ENCODE measurements at places on chromosomes 7 and 10. TPM values are rescaled to one million over a fixed set of nuclear protein-coding genes. Genes with fewer than 3 reads are reported as not detected.

DNA sequence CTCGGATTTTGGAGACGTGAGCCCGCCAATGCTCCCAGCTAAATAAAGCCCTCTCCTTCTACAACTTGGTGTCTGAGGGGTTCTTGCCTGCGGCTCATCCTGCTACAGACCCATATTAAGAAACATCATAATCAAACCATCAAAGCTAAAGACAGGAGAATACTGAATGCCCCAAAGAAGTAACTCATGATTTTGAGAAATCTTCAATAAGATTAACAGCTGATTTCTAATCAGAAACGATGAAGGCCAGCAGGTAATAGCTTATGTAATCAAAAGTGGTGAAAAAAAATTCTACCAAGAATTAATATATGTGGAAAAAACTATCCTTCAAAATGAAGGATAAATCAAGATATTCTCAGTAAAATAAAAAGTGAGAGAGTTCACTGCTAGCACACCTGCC is 130.3 kb downstream of the DNAJC1 start:
- DNase-seq: no peak

DNA sequence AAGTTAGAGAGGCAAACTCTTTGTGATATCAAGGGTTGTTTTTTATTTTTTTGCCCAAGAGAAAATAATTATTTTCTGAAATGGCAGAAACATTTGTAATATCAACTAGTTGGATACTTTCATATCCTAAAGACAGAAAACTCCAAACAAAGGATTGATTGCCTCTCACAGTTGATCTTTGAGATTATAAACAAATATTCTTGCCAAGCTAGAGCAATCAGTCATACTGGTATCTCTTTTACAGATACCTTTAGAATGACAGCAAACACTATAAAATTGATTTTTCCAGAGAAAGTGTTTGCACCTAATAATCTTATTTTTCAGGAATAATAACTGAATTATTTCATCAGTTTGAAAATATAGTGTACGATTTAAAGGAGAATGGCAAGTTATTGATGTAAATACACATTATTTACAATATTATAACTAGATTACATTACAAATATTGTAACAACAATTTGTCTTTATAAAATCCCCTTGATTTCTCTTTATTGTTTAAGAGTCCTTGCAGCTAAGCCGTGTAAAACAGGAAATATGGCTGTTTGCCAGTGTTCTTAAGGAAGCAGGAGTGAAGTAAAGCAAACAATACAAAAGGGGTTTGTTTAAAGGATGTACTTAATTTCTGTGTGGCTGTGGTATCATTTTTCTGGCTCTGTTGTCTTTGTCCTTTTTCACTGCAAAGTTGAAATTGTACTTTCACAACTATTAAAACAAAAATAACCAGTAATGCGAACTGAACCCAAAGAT is 58.4 kb downstream of the MAPK8 start:
- DNase-seq: no peak

DNA sequence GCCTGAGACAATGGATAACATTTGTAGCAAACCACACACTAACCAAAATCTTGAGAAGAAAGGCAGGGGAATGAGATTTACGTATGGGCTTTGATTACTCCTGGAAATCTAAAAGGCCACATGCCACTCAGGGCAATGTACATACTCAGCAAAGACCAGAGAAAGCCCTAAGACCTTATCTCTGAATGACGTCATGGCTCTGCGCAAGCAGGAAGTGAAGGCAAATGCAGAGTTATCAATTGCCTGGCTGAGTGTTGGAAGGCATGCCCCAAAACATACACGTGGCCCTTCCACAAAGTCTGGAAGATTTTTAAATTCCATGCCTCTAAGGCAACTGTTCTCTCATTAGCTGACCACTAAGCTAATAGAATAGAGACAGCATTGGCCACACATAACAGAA is 90.9 kb upstream of the NRBF2 start:
- DNase-seq: no peak

DNA sequence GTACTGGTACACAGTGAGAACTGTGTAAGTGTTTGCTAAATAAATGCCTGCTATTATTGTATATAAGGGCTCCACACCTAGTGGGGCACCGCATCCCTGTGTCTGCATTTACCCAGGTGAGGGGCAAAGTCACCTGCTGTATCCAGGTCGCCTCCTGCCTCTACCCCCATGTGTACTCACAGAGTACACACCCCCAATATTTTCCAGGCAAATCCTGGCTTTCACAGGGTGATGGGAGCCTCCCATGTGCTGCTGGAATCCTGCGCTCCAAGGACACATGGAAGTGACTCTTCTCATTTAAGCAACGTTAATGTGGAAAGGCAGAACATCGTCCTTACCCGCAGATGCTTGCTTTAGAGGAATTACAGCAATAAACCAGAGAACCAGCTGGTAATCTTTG is 48.2 kb downstream of the ARHGAP22 start:
- DNase-seq: no peak

- no peak for DNase-seq
These were observed 174.8 kb upstream of the MKI67 start for GRCh38 chr10:128301051-128301450.

EBLN1 gene
- total RNA-seq: not detected

- no peak for DNase-seq
These were observed 106.1 kb upstream of the SP8 start for GRCh38 chr7:20892776-20893175.

OR2A12 gene
- not detected for total RNA-seq

CPXM2 gene
- total RNA-seq: 10.8 TPM

DNA sequence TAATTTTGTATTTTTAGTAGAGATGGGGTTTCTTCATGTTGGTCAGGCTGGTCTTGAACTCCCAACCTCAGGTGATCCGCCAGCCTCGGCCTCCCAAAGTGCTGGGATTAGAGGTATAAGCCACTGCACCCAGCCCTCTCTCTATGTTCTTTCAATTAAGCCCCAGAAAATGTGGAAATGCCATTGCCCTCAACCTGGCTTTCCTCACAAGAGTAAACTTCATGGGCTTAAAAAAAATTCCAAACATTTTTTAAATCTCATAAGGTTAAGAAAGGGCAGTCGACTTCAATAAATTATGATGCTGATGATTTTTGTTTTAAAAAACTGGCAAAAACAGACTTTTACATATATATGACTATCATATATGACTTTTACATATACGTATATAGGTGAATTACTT is 107.6 kb downstream of the TES start:
- no peak for DNase-seq

PCDH15 gene
- total RNA-seq: 10.8 TPM

DNA sequence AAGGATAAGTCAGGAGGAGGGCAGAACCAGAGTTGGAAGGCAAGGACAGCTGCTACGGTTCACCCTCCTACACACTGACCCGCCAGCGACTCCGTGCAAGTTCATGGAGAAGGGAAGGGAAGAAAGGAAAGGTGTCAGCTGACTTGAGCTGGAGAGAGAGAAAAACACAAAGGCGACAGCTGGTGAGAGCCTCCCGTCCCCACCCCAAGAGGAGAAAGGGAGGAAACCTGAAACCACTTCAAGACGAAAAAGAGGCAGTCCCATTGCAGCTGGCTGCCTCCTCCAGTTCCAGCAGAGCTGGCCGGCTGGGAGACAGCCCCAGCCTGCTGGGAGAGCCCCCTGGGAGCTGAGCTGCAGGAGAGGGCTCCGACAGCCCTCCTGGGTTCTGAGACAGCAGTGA is 75.2 kb downstream of the PARD3 start:
- DNase-seq: peak; percentile 33

DNA sequence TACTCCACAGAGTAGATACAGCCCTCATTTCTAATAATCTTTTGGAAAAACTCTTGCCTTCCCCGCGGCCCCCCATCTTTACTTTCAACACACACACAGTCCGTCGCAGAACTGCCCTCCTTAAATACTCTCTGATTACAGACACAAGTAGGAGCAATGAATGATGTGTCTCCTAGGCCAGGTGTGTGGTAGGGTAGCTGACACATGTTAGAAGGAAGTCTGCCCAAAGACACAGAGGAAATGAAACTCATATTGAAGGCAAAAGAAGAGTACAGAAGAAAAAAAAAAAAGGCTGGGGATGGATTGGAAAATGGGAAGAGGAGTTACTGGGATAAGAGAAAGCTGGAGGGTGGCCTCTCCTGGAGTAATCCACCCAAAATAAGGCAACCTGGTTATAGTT is 14.6 kb downstream of the OPALIN start:
- DNase-seq: no peak

- peak; percentile 18 for DNase-seq
These were observed at the start of gene TMEM178B for GRCh38 chr7:141073641-141074161. Gene TMEM178B, plus strand, starts transcription at chr7:141074064.

DNA sequence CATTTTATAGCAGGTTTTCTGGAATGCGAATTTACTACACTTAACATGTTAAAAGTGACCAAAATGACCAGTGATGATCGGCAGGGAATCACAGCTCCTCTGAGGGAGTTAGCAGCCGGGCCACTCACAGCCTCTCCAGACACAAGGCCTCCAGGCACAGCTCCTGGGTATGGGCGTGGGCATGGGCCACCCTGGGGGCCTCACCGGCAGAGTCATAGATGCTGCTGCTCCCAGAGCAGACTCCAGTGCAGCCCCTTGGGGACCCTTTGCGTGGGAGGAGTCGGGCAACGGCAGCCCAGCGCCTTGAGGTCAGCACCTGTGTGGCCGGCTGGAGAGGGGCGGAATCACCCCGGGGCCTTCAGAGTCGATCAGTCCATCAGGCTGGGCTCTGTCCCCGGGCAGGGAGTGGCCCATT is 8.6 kb downstream of the KNDC1 start:
- DNase-seq: peak; percentile 12

- no peak for DNase-seq
These were observed 450.6 kb upstream of the AUTS2 start for GRCh38 chr7:69147631-69148030.

GALNT17 gene
- 37.5 TPM for total RNA-seq

ZNF117 gene
- 45.2 TPM for total RNA-seq

DNA sequence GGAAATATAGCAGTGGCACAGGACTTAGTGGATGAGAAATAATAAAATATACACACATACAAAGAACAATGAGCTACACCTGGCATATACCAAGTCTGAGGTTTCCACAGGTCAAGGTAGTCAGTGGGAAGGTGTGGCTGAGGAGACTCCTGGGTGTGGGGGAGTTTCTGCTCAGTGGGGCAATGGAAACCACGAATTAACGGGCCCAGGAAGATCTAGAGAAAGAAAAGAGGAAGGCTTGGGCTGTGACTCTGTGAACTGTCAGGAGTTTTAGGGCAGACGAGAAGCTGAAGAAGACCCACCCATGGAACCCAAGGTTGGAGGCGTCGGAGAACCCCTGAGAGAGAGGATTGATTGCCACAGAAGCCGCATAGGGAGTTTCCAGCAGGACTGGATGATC is 196.5 kb downstream of the HERPUD2 start:
- no peak for DNase-seq
